ENCODE measurements at places on chromosomes 1 and 21.

- DNase-seq, result no peak
Measured at GRCh38 chr1:199291022-199291740, 652.3 kb downstream of the PTPRC start.

DNA sequence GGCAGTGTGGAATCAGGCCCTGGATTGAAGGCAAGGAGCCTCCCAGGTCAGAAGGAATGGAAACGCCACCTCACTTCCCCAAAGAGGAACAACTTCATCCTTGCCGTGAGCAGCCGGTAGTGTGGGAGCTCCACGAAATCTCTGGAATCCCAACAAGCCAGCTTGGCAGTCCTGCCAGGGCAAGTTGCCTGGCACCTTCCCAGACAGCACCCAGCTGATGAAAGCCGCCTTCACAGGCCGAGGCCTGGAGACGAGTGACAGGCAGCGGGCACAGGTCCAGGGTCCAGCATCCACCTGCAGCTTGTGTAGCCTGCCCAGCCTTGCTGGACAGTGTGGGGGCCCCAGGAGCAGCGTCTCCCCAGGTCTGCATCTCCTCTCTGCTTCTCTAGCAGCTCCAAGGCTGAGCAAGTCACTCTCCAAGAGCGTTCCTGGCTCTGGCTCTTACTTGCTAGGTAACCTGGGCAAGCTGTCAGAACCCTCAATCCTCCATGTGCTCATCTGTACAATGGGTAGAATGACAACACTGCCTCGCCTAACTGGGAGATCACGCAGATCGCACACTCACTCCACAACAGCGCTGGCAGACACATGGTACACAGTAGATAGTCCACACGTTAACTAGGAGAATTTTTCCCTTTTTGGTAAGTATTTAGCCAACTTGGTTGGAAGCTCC, 43.0 kb downstream of the ACOT7 start:
- no peak for DNase-seq

GRCh38 chr1:44884746-44885145, 41.7 kb upstream of the PTCH2 start:
- DNase-seq, result no peak

DNA sequence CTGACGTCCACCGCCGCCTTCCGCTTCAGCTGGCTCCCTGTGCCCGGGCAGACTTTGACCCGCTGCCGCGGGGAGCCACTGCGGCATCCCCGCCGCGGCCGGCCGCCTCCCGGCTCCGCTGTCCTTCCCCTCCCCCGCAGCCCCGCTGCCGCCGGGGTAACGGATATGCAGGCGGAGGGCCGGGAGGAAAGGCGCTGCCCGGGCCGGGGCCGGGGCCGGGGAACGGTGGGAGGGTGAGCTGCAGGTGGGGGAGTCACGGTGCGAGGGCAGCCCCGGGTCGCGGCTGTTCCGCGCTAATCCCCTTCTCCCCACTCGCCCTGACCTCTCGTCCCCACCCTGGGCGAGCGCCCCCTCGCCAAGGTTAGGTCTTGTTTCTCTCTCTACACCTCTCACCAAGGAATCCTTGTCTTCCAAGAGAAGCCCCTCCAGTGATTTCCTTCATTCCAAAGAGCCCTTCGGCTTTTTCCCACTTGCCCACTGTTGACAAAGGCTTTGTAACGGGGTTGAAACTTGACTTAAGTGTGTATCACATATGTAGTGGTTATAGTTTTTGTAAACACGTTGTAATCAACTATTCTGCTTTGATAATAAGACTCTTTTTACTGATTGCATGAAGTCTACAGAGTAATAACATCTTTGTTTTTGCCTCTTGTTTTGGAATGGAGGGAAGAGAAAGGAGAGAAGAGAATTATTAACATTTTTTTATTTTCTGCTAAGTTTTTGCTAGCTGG, 669 bp downstream of the XPR1 start:
- DNase-seq, result peak; percentile 58

DNA sequence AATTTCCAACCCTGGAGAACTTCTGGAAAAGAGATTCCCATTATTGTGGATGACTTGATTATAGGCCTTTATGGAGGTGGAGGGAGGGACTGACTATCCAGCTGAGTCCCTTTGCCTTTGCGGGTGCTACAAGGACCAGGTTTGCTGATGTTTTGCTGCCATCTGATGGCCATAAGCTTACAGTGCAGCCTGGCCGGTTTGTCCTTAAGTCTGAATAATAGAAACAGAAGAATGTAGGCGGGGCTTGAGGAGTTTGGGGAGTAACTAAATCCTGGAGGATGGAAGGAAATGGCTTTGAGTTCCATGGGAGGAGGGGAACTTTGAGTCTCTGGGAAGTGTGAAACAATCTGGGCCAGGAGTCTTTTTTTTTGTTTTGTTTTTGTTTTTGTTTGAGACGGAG, 55.7 kb upstream of the CD1D start:
- peak; percentile 43 for DNase-seq

- DNase-seq, result no peak
Measured at GRCh38 chr1:59477867-59478266, 181.0 kb downstream of the FGGY start.

GRCh38 chr1:29648026-29648425, 411.7 kb downstream of the PTPRU start:
- no peak for DNase-seq

- DNase-seq, result no peak
Measured at GRCh38 chr1:182962554-182963115, 9.7 kb upstream of the SHCBP1L start.

DNA sequence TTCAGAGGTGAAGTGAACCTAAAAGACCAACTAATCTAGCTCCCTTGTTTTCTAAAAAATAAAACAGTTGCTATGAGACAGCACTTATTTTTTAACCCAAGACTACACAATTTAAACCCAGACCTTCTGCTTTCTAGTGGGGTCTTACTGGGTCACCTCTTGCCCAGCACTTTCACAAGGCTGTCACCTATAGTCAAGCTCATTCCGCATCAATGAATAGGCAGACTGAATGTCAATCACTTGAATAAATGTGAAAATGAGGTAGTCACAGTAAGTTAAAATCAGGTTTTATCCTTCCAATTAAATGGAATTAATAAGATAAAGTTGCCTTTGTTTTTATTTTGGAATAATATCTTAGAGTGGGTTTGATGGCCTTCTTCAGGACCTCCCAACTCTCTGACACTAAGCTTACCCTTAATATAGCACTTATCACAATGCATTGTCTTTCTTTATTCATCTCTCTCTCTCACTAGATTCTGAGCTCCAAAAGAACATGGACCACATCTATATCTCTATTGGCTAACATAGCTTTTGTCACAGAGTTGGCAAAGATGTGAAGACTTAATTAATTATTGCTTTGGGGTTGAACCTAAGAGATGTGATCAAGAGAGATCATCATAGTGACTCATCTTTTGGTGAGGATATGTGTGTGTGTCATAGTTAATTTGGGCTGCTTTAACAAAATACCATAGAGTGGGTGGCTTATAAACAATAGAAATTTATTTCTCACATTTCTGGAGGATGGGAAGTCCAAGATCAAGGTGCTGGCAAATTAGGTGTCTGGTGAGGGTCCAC, 248.7 kb upstream of the DAB1 start:
- DNase-seq, result no peak

- DNase-seq, result no peak
Measured at GRCh38 chr1:112546076-112546475, 37.3 kb downstream of the WNT2B start.

GRCh38 chr1:43348809-43349593, 9.8 kb upstream of the CDC20 start:
- DNase-seq, result peak; percentile 36

GRCh38 chr1:167968569-167968968, 31.7 kb upstream of the MPC2 start:
- DNase-seq, result no peak

GRCh38 chr1:221994274-221994698, 252.4 kb upstream of the DUSP10 start:
- DNase-seq, result no peak

- no peak for DNase-seq
Measured at GRCh38 chr1:212587016-212587887, 21.3 kb upstream of the ATF3 start.

GRCh38 chr1:225709101-225709500, 56.2 kb upstream of the ENAH start:
- no peak for DNase-seq

GRCh38 chr1:15192916-15193550, 39.5 kb downstream of the TMEM51 start:
- DNase-seq, result no peak

DNA sequence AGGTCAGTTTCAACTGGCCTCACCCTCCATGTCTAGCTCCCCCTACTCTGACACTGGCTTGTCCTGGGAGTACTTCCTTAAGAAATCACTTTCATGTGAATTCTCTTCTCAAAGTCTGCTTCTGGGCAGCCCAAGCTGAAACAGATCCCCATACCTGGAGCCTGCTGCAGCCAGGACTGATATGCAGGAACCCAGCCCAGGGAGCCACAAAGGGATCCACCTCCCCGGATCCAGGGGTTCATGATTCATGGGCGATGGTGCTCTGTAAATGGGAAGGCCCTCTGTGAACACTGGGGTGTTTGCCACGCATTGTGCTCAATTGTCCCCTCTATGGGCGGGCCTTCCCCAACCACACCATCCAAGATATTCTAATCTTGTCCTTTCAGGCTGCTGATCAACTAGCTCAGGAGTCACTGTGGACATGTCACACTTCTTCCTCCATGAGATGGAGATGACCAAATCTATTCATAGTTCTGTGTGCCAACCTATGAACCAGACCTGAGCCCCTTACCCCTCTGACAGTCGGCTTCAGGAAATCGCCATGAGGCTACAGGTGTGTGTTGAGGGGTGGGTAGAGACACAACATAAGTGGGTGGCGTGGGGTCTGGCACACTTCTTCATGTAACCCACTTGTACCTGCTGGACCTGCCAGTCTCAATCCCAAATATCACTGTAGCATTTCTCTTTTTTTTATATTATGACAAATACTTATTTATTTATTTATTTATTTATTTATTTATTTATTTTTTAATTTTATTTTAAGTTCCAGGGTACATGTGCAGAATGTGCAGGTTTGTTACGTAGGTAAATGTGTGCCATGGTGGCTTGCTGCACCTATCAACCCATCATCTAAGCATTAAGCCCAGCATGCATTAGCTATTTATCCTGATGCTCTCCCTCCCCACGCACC, 41.8 kb downstream of the RUNX3 start:
- no peak for DNase-seq

DNA sequence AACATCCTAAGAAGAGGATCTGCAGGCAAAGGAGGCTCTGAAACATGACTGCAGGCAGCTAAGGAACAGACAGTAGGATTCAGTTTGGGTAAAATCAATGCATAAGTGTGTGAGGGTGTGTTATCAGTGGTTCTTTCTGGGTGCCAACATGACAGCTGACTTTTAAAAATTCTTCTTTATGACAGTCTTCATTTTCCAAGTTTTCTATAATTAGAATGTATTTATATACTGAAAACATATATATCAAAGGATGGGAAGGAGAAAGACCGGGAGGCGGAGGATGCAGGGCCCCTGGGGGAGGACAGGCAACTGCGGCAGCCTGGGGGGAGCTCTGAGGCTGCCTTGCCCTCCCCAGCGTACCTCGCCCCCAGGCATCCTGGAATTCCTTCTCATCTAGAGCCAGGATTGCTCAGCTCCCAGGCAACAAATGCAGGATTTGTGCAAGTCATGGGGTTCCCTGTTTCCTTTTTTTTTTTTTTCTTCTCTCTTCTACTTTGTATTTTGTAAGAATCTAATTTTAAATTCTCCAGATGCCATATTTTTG, 104.8 kb downstream of the CSMD2 start:
- no peak for DNase-seq

GRCh38 chr1:113751516-113751915, 7.8 kb downstream of the PHTF1 start:
- DNase-seq, result no peak

DNA sequence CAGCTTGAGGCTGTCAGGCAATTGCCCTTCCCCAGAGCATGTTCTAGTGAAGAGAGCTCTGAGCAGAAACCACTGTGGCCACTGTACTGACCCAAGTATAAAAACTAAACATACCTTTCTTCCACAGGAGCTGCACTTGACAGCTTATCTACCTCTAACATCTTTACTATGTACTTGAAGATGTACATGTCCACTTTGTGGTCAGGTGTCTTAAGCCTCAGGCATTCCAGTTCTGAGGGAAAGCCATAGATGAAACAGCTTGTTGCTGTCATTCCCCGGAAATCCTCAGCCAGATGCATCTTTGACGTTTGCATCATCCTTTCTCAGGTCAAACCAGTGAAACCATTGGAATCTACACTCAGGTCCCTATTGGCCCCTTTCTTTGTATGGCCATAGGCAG, 70.4 kb downstream of the CHRM3 start:
- no peak for DNase-seq

All from stimulated activated naive CD4-positive, alpha-beta T cell treated with Interleukin-2 at 50 U/mL for 16 hours (primary cell).